Fibroblast of the conjunctiva (primary cell): ENCODE measurements at places on chromosomes 6 and 20.
A peak's percentile ranks its signal among the peaks of the same experiment; 100 is the strongest.

DNA sequence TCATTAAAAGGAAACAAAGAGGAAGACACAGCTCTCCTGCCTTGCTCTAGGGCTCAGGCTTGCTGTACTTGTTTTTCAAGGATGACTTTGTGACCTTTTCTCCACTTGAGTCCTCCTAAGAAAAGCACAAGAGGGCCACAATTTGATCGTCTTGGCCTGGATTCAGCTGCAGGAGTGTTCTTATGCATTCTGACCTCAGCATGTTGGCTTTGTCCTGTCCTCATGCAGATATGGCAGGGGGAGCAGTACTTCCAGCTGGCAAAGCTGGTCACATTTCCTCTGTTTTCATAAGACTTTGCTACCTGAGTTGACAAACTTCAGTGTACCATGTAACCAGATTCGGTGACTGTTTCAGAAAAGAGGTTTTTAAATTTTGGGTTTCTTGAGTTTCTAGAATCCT is 30.8 kb downstream of the KDM1B start:
- no peak for DNase-seq

DNA sequence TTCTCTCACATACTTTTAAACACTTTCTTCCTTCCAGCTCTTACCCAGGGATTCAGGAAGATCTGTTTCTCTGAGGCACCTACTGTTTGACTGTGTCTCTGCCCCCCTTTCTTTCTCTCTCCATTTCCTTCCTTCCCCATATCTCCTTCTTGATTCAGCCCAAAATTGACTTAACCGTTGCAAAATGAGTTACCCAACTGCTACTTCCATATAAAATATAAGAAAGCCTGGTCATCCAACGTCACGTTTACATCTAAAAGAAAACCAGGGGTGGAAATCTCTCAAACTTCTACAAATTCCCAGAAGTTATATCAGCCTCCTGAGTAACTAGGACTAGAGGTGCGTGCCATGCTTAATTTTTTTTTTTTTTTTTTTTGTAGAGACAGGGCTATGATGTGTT is 95.2 kb upstream of the INSM1 start:
- no peak for DNase-seq

GRCh38 chr20:33018169-33018931 is 10.8 kb downstream of the BPIFB2 start:
- no peak for DNase-seq

DNA sequence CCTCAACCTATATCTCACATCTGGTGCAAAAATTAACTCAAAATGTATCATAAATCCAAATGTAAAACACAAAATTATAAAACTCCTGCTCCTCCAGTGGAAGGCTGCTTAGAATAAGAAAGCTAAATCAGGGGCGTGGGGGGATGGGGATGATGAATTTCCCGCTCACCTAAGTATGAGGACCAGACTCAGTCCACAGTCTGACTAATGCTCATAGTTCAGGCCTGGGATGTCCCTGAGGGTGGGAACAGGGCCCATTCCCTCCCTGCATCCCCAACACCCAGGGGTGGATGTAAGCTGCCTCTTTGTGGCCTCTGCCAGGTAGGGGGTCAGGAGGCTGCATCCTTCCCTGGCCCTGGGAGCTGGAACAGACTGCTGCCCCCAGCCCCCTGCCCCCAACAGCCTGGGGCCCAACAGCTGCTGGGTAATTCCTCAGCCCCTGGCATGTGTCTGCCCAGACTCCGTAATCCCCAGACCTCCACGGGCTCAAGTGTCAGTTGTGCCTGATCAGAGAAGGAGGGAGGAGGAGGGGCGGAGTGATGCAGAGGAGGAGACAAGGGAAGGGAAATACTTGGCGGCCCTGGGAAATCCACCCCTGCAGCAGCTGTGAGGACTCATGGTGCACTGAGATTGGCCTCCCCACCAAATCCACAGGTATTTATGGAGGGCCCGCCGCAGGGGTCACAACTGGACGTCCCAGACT is 224.5 kb downstream of the PREX1 start:
- DNase-seq = no peak

GRCh38 chr6:159483259-159483658 is 209.8 kb downstream of the SOD2 start:
- no peak for DNase-seq

DNA sequence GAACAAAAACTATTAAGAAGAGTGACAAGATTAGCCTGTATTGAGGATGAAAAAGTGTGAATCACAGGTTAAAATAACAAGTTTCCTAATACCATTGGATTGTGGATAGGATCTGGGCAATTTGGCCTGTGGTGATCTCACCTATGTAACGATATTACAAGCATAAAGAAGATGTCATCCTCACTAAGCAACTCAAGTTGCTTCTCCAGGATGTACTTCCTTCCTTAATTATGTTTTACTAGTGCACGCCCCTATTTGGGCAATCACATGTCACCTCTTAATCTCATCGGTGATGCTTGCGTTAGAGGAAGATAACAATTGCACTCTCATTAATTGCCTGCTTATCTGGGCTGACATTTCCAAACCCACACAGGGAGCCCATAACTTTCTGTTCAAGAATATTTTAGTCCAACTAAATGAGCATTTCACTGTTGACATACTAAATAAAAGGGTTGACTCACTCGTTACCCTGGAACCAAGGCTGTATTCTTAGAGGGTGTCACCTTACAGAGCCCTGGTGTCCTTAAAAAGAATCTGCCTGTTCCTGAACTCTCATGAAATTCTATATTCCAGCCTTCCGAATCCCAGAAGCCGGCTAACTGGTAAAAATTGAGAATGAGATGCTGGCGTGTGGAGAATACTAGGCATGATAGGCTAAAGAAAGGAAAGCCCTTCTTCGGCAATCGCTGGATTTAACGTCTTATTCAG is 88.2 kb upstream of the ATXN1 start:
- peak; percentile 27 for DNase-seq

- no peak for DNase-seq
These were observed 56.4 kb downstream of the TRDN start for GRCh38 chr6:123580331-123580730.

DNA sequence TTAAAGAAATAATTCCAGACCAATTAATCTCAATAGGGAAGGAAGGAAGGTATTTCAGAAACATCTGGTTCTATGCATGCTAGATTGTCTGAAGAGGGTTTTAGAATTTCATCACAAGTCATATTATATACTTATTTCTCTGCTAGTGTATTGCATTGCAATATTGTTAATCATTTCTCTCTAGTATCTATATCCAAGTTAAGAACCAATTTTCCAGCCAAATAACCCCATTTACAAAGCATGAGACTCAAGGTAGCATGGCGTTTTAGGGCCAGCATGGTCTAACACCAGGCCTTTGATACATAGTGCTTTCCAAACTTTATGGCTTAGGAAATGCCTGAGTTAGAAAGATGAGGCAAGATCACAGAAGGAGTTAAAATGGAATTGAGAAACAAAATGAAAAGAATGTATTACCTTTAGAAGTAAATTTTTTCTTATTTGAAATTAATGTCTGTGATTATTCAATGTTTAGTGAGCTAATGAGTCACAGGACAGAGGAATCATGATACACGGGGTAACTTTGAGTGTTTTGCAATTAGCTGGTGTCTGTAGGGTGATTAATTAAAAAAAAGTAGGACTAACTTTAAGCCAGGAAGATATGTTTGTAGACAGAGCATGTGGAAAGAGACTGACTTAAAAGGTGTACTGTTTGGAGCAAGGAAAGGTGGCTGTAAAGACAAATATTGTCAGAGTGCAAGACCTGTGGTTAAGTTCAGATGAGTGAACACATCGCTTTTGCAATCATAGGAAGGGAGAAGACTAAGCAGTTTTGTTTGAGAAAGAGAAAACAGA is 1006.2 kb upstream of the CITED2 start:
- peak; percentile 33 for DNase-seq

- no peak for DNase-seq
These were observed 196.9 kb downstream of the PRL start for GRCh38 chr6:22099923-22100322.

DNA sequence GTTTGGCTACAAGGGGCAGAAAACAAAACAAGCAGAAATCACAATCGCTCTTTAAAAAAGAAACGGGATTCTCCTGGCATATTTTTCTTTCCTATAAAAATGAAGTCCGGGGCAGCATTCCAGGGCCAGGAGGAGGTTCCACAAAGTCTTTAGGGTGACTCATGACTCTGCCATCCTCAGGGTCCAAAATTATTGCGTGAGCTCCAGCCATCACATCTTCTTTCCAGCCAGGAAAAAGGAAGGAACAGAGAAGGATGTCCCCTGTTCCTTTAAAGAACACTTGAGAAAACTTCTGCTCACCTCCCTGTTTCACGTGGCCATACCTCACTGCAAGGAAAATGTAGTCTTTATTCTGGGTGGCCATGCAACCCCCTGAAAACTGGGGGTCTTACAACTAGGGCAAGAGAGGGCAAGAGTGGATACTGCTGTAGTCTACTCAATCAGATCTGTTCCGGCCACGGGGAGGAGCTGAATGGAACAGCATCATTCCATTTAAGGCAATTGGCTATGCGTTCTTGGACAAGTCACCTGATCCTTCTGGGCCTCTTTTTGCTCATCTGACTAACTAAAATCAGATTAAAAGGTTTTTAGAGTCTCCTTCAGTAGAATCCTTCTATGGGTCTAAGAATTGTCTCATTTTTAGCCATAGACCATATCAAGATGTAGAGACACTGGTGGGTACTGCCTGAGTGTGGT is 49.4 kb downstream of the CTCFL start:
- DNase-seq = no peak

- DNase-seq = no peak
These were observed 25.0 kb upstream of the TXLNB start for GRCh38 chr6:139316622-139317317.

DNA sequence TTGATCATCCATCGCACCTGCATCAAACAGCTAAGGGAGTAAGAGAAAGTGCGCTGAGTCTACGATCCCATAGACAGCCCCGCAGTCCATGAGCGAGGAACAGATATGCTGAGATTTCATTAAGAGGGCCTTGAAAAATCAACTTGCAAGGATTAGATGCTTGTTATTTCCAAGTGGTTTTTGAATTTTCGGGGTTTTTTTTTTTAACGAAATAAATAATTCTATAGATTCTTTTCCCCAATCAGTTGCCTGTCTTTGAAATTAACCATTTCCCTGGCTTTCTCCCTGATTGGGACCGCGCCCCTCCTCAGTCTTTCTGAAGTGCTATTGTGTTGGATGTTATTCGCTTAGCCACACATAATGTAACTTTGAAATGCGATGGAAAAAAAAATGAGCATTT is 48.6 kb downstream of the GNAS-AS1 start:
- DNase-seq = no peak

DNA sequence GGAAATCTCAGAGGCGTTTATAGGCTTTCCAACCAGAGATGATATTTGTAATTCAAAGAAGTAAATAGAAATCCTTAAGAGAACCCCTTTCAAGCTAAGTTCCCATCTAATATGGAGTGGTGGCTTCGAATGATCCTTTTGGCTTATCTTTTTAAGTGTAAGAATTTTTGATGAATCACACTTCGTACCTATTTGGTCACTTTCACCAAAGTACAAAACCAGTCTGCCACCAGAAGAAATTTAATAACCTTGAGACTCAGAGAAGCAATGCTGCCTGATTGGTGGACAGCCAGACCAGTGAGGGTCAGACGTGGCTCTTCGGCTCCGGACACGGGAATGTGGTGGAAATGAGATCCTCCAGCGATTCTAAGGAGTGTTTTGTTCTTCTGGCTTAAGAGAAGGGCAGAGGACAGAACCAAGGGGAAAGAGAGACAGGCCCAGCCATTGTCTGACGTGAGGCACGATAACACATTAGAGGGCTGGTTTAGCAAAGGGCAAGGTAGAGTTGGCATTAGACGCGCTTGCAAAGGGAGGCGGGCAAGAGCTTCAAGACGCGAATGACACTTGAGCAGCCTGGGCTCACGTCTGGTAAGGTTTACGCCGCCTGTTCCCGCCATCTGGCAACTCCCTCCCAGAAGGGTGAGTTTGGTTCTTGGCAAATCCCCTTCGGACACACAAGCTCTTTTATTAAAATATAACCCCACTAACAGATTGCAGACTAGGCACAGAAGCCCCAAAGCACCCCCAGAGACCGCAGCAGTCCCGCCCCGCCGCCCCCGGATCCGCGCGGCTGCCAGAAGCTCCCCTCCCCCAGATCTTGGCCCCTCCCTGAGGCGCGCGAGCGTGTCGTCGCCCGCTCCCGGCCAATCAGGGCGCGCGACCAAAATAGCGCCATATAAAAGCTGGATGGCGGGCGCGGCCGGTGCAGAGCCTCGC is 50.0 kb upstream of the EZR start:
- peak; percentile 54 for DNase-seq

GRCh38 chr6:132003516-132004178 is 52.5 kb upstream of the CCN2 start:
- DNase-seq = no peak

- DNase-seq = no peak
These were observed 939.5 kb downstream of the EPHA7 start for GRCh38 chr6:92479831-92480230.

GRCh38 chr6:126076992-126077664 is 90.8 kb downstream of the TRMT11 start:
- no peak for DNase-seq

DNA sequence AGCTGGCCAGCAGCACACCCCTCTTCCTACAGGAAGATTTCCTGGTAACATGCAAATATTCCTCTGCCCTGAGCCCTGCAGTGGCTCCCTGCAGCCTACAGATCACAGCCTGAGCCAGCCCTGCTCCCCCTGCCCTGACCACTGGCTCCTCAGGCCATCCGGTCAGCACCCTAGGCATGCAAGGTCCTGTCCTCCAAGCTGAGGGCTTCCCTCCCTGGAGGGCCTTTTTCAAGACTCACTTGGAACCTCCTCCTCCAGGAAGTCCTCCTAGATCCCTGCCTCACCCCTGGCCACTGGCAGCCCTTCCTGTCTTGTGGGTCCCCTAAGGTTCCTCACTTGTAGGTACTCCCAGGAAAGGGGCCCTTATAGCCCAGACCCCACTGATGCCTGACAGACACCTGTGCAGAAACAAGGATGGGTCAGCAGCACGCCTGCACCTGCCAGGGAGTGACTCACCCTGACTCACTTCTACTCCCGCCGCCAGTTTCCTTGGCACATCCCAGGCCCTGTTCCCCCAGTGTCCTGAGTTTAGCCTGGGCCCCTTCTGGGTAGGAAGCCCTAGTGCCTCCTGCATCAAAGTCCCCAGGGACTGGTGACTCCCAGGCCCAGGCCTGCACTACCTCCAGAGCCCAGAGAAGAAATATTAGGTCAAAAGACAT is 3.2 kb downstream of the SLC4A11 start:
- no peak for DNase-seq

GRCh38 chr6:122548281-122548680 is 61.9 kb upstream of the PKIB start:
- no peak for DNase-seq

DNA sequence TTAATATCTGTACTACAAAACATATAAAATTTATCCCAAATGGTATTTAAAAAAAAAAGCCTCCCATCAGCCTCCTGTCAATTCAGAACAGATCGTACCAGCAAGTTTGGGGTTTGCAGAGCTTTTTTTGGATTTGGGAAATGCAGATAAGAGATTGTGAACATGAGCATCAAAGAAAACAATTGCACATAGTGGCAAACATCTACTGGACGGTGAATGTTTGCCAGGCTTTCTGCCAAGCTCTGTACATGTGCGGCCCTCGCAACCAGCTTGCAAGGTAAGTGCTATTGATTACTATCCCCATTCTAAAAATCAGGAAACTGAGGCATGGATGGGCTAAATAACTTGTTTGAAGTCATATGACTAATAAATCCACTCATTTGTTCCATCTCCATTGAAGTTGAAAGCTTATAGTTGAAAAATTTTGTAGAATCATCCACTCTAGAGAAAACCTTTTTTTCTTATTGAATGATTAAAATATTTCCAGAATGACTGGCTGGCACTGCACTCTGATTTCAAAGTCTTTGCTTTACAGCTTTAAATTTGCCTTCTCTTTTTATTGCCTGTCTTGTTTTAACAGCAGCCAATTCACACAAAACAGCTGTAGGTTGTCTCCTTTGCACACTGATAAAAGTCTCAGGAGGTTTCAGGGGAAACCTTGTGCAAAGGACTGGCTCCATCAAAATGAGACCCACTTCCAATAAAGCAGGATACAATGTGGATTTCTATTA is 37.4 kb upstream of the SIRT5 start:
- no peak for DNase-seq
